ENCODE measurements at places on chromosomes 1 and 21. TPM values are rescaled to one million over a fixed set of nuclear protein-coding genes. Genes with fewer than 3 reads are reported as not detected.

DNA sequence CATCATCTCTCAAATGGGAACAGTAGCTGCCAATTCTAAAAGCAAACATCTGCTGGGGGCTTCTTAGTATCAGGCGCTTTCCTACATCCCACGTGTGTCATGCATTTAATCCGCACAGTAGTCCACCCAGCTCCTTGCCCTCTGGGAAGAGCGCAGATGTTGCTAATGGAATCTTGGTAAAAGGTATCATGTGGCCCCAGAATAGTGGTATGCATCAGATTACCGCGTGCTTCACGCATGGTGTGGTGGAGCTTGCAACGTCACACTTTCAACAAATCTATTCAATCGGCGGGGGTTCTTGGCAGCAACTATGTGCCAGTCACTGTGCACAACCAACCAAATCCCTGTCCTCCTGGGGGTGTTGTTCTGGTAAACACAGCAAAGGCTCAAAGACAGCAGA, 141.0 kb downstream of the HIVEP3 start:
- no peaks in the 10 kb centered on the region for H3K27me3 ChIP-seq
- no peaks in the 10 kb centered on the region for H3K36me3 ChIP-seq
- no peak for DNase-seq
- peaks cover 9% of the 10 kb centered on the region for H3K4me1 ChIP-seq
- H3K4me3 ChIP-seq: no peak overlapping the region

DNA sequence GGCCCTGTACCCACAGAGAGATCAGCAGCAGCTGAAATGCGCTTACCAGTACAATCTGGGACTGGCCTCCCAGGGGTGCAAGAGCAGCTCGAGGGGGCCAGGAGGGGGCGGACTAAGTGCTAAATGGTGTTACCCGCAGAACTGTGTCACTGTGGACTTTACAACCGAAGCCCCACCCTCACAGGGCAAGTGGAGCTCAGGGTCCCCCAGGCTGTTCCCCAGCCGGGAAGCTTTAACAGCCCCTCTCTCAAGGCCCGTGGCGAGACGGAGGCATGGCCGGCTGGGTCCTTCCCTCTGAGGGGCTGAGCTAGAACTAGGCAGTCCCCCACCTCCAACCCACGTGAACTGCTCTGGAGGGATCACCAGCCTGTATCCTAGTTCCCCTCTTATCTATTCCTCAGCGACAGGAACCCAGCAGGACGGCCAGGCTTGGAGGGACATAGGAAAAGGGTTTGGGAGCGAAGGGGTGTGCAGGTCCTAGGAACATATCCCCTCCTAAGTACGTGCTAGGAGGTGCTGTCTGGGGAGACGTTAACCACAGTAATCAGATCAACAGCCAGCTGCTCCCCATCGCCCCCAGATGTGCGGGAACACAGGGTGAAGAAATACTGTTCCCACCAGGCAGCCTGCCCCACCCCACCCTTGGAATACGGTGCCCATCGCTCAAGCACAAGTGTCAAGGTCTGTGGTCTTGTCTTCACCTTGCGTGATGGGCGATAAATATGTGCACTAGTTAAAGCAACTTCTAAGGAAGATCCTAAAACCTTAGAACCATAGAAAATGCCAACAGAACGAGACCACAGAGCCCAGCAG, 24.4 kb downstream of the ZBTB17 start:
- H3K27ac ChIP-seq: peak overlapping the region; percentile 87
- H3K4me3 ChIP-seq: no peak overlapping the region
- H3K27me3 ChIP-seq: no peaks in the 10 kb centered on the region
- peaks cover 17% of the 10 kb centered on the region for H3K36me3 ChIP-seq
- peaks cover 76% of the 10 kb centered on the region for H3K4me1 ChIP-seq
- DNase-seq: peak; percentile 66

- H3K4me3 ChIP-seq: no peak overlapping the region
- no peak overlapping the region for H3K27ac ChIP-seq
- no peaks in the 10 kb centered on the region for H3K27me3 ChIP-seq
- no peaks in the 10 kb centered on the region for H3K4me1 ChIP-seq
- DNase-seq: no peak
Observed at GRCh38 chr1:243748227-243748626, 101.8 kb downstream of the AKT3 start.

DNA sequence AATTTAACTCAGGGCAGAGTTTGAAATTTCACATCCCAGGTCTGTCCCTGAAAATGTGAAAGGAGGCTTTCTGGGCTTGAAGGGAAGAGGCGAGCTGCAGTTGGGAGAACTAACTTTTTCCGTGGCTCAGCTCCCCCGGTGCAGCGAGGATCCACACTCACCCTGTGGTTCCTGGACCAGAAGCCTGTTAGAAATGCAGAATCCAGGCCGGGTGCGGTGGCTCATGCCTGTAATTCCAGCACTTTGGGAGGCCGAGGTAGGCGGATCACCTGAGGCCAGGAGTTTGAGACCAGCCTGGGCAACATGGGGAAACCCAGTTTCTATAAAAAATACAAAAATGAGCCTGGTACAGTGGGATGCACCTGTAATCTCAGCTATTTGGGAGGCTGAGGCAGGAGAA, 2.9 kb upstream of the DHRS3 start:
- H3K36me3 ChIP-seq: no peaks in the 10 kb centered on the region
- no peaks in the 10 kb centered on the region for H3K27me3 ChIP-seq
- no peak overlapping the region for H3K4me3 ChIP-seq

DNA sequence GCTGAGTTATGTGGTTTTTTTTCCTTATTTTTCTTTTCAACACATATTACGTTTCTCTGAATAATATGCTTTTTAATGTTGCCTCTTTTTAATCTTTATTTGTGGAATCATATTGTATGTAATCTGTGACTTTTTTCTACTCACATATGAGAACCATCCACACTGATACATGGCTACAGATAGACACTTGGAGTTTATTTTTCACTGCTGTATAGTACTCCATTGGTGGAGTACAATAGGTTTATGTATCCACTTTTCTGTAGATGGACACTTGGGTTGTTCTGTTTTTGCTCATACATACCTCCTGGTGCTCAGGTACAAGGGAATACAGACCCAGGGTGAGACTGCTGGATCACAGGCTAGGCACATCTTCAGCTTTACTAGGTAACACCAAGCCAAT, 71.5 kb upstream of the ERG start:
- H3K4me1 ChIP-seq: no peaks in the 10 kb centered on the region
- no peak overlapping the region for H3K27ac ChIP-seq
- no peak for DNase-seq
- H3K36me3 ChIP-seq: no peaks in the 10 kb centered on the region

DNA sequence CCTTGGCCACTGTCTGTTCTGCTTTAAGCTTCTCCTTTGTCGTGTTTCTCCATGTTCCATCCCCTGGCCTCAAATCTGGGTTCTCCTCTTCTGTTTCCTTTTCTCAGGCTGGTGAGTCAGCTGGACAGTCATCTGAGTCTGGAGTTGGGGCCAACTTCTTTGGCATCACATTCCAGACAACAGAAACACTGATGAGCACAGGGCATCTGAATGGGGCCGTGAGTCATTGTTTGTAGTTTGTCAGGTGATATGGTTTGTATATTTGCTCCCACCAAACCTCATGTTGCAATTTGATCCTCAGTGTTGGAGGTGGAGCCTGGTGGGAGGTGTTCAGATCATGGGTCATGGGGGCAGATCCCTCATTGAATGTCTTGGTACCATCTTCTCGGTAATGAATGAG, 14.3 kb upstream of the OLIG2 start:
- H3K36me3 ChIP-seq: no peaks in the 10 kb centered on the region
- no peaks in the 10 kb centered on the region for H3K4me1 ChIP-seq
- H3K27ac ChIP-seq: no peak overlapping the region
- DNase-seq: no peak
- H3K27me3 ChIP-seq: peaks cover 8% of the 10 kb centered on the region
- H3K4me3 ChIP-seq: no peak overlapping the region

DNA sequence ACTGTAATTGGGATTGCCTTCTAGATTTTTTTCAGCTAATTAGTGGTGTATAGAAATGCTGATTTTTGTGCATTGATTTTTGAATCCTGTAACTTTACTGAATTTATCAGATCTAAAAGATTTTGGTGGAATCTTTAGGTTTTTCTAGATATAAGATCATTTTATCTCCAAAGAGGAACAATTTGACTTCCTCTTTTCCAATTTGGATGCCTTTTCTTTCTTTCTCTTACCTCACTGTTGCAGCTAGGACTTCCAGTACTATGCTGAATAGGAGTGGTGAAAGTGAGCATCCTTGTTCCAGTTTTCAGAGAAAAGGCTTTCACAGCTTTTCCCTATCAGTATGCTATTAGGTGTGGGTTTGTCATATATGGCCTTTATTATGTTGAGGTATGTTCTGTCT, 53.6 kb downstream of the TESK2 start:
- H3K4me3 ChIP-seq: no peak overlapping the region
- no peak overlapping the region for H3K27ac ChIP-seq
- no peaks in the 10 kb centered on the region for H3K4me1 ChIP-seq
- no peaks in the 10 kb centered on the region for H3K36me3 ChIP-seq
- DNase-seq: no peak

DNA sequence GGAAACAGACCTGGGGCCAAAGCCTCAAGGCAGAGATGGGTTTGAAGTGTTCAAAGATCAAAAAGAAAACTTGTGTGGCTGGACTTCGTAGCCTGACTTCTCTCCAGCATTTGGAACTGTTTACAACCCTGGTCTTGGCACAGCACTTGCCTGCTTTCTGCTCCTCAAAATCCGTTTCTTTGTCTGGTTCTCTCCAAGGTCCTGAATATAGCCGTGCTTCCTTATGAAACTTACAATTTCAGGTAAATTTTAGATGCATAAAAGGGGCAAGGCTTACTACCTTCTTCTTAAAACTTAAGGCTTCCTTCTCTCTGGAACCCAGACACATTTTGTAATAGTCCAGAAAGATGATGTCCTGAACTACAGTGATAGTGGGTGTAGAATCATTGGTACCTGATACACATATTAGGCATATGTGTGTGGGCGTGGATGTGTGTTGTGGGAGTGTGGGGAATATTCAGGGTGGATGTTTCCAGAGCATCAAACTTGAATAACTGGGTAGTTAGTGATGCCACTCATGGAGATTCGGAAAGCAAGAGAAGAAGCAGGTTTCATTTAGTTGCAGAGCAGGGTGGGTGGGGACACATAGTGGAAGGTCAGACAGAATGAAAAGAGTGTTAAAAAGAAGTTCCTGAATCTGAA, 26.4 kb upstream of the FAM78B start:
- H3K27ac ChIP-seq: no peak overlapping the region
- H3K4me3 ChIP-seq: no peak overlapping the region
- H3K36me3 ChIP-seq: no peaks in the 10 kb centered on the region
- DNase-seq: no peak
- H3K4me1 ChIP-seq: no peaks in the 10 kb centered on the region

LCE1E gene
- total RNA-seq: not detected

HLX gene
- 38.8 TPM for total RNA-seq

All from sigmoid colon (tissue), 7 donors.